ENCODE measurements at places on chromosomes 5 and 9.
A peak's percentile ranks its signal among the peaks of the same experiment; 100 is the strongest.

DNA sequence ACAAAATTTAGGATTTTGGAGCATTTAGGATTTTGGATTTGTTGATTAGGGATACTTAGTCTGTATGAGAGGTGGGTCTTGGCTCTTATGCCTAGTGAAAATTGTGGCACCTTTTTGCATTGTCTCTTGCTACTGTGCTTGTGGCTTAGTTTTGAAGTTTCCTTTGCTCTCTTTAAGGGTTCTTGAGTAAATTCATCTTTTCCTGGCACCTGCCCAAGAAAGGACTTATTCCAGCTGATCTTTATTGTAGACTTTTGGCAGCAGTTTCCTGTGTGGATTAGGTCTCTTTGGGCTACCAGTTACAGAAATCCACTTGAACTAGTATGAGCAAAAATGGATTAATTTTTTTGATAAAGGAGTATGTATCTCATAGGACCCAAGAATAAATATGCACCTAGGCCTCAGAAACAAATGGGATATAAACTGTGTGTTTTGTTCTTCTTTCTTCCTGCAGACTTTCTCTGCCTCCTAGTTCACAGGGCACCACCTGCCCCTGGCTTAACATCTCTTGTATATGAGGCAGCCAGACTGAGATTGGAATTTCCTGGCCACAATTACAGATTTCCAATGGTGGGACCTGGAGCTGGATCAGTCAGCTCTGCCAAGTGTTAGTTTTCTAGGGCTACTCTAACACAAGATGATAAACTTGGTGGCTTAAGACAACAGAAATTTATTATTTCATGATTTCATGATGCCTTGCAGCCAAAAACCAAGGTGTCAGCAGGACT lies 44.6 kb downstream of the FOCAD start:
- DNase-seq = no peak

GRCh38 chr9:93268551-93269314 lies 84.8 kb downstream of the WNK2 start:
- peak; percentile 64 for DNase-seq

- DNase-seq = no peak
These were observed 50.1 kb upstream of the MACIR start for GRCh38 chr5:103208460-103208859.

DNA sequence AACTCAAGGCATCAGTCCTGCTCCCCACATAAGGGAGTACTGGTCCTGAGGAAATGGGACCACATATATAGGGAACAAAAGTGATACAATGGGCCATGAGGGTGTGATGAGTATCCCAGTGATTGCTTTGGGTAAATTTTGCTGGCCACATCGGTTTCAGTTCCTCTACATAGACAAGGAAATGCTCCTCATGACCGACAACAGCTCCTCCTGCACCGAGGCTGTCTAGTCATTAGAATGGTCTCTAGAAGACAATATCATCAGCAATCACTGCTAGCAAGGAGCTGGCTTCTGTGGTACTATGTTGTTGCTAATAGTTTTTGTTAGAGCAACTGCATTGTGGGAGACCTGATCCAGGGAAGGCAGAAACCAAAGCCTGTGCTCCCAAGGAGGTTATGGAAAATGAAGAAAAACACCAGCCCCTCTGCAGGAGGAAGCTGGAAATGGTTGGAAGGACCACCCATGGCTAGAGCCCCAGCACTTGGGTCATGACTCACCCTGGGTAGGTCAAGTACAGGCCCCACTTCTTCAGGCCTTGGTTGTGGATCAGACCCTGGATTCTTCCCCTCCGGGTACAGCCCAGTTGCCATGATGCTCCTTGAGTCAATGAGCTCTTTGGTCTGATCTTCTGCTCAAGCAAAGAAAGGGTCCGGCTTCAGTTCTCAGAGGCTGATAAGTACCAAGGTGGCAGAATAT lies 3.4 kb upstream of the CTSL start:
- no peak for DNase-seq

- DNase-seq = no peak
These were observed 149.5 kb downstream of the PCSK1 start for GRCh38 chr5:96283589-96283988.

GRCh38 chr5:135208903-135209721 lies 175.1 kb upstream of the PITX1 start:
- no peak for DNase-seq

DNA sequence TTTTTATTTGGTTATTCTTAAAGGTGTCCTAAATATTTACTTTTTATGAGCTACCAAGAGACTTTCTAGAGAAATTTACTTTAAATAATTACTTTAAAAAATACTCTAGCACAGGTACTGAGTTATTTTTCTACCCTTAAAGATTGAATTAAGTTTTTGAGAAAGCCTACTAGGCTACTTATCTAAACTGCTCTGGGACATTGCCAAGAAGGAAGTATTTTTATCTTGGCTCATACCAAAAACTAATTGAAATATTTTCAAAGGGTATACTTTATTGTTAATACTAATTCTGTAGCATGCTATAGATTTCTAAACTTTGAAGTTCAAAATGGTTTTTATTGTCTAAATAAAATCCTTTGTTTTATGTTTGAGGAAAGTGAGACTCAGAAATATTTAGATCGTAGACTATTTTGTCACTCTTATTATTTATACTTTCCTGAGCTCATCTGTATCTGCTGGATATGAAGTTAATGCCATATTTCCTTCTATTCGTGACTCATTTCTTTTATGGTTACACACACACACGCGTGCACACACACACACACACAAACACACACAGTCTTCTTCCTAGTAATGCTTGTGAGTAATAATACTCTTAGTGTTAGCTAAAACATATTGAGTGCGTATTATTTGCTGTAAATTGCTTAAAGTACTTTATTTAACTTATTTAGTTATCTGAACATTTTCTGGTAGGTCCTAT lies 89.5 kb downstream of the MAN2A1 start:
- no peak for DNase-seq

GRCh38 chr5:94702729-94703128 lies 84.3 kb downstream of the SLF1 start:
- DNase-seq = no peak

- DNase-seq = no peak
These were observed 480.1 kb upstream of the MPDZ start for GRCh38 chr9:13759551-13759950.

GRCh38 chr5:174295702-174296436 lies 250.4 kb downstream of the NSG2 start:
- DNase-seq = no peak

DNA sequence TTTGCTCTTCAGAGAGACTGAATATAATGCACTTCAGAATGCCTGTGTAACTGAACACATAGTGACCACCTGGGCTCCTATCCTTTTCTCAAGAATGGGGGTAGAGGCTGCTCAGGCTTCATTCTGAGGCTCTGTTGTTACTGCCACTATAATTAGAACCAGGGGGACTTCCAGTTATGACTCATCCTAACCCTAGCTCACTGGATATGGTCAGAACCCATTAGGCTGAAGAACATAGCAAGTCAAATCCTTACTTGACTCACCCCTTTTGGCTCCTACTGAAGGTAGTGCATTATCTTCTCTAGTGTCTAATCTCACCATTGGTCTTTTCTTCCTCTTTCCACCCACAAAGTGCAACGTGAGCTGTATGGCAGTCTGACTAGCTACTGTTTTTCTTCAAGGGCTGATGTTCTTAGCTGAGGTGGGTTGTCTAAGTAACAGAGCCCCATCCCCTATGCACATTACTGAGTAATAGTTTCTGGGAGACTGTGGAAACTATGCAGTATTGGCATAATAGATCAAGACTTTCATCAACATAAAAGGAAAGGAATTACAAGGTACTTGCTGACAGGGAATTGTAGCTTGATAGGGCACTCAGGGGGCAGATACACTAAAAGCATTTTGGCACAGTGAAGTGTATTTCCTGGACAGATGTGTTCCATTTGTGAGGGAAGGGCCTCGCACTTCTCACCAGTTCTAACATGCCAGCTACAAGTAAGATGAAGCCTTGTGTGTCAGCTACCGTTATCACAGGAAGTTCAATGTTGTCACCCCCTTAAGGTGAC lies 431.0 kb upstream of the MEF2C start:
- DNase-seq = peak; percentile 51

DNA sequence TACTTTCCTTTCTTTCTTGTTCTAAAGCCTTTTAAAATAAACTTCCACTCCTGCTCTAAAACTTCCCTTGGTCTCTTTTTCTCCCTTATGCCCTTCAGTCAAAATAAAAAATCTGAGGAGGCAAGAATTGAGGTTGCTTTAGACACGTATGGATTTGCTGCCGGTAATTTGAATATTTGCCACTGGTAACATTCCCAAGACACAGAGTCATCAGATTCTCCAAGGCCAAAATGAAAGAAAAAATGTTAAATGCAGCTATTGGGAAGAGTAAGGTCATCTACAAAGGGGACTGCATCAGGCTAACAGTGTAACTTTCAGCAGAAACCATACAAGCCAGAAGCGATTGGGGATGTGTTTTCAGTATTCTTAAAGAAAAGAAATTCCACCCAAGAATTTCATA lies 311.1 kb downstream of the CDH18 start:
- no peak for DNase-seq
